Stimulated activated CD4-positive, alpha-beta T cell treated with anti-CD3 and anti-CD28 coated beads, Interleukin-1b, Interleukin-23, amount 100 ng/mL, for 1 hour (primary cell): ENCODE measurements at places on chromosomes 16 and 17.

DNA sequence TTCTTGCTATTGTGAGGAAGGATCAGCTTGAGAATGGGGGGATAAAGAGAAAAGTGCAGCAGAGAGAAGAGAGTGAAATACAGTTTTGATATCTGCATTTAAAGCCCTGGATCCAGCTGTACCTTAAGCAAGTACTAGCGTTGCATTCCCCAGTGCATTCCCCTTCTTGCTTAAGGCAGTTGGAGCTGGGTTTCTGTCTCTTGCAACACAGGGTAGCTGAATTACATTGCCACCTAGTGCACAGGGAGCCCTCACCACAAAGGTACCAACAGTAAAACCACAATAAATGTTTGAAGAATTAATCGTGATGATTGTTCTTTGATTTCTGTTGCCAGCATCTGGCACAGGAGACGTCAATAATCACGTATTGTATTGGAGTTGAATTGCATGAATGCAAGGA, 588.7 kb downstream of the RBFOX1 start:
- DNase-seq = no peak

GRCh38 chr17:17474341-17474740, 2.5 kb upstream of the MED9 start:
- no peak for DNase-seq

- DNase-seq = no peak
These were observed 68.0 kb upstream of the GAS7 start for GRCh38 chr17:10266296-10266876.

GRCh38 chr17:81577278-81578000, 25.3 kb upstream of the FAAP100 start:
- no peak for DNase-seq

DNA sequence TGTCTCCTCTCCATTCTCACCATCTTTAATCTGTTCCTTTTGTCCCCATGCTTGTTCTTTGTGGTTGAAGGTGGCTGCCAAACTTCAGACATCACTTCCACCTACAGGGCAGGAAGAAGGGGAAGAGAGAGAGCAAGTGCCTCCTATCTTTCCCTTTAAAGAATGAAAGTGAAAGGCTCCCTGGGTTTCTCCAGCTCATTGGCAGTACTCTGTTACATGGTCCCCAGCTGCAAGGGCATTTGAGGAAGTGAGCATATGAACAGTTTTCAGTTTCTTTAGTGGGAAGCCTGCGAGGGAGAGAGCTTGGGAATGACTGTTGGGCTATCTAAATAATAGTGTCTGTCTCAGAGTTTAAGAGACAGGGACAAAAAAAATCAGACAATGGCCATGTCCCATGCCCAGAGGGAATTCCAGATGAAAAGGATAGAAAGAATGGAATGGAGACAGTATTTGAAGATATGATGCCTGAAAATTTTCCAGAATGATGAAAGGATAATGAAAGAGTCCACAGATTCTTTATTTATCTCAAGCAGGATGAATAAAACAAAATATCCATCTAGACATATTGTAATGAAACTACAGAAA, 159.9 kb downstream of the LGALS9B start:
- DNase-seq = no peak

DNA sequence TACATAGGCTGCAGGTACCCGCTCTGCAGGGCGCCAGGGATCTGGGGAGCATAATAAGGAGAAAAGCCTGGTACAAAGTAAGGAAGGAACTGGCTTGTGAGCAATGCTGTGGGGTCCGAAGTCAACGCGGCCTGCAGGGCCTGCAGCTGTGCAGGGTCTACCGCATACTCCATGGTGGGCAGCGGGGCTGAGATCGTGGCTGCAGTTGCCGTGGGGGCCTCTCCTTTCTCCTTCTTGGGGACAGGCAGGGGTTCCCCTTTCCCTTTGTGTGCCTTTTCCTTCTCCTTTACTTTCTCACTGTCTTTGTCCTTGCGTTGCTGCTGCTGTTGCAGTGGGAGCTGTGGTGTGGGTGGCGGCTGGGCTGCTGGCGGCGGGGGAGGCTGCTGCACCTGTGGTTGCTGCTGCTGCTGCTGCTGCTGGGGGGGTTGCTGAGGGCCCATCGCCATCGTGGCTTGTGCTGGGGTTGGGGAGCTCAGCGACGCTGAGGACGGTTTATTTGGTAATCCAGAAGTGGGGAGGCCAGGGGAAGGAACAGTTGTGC, 259.6 kb downstream of the ZFHX3 start:
- no peak for DNase-seq

GRCh38 chr17:69949496-69949895, 125.5 kb upstream of the KCNJ16 start:
- no peak for DNase-seq

DNA sequence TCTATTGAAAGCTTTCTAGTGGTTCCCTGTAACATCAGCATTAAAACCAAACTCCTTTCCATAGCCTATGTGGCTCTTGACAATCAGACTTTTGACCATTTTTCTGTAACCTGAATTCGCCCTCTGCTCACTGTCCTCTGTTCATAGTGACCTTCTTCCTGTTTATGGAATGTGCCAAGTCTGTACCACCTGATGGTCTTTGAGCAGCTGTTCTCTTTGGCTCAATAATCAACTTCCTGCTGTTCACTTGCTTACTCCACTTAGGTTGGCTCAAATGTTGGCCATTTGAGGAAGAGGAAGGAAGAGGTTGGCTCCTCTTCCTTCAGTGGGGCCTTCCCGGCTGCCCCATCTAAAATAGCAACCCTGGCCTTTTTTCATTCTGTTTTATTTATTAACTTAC, 251.5 kb downstream of the CA10 start:
- no peak for DNase-seq
